Kidney epithelial cell (primary cell): ENCODE measurements at places on chromosomes 4 and X. TPM values are rescaled to one million over a fixed set of nuclear protein-coding genes. Genes with fewer than 3 reads are reported as not detected.

The ETDB gene
- total RNA-seq: not detected in 2 replicates

The CCKAR gene
- 0.04 TPM in 1 of 2 replicates, not detected in the other for total RNA-seq

DNA sequence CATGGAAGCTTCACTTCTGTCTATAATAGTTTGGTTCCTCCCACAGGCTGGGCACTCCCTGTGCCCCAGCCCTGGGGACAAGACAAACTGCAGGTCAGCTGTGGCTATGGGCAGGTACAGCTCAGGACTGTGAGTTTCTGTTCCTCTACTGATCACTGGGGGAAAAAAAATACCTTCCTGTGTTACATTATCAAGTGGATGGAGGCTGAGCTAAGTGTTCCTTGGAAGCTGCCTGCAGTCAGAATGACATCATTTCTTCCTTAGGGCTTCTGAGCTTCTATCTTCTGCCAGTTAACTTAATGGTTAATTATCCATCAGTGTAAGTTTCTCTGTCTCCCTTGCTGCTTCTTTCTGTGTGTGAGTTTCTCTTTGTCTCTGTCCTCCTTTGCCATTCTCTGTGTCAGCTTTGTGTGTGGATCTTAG, 4.6 kb downstream of the RAB33A start:
- DNase-seq: no peak

The ATP10D gene
- total RNA-seq: 11.3 and 13.9 TPM in 2 replicates

The HTATSF1 gene
- 50.7 and 52.5 TPM in 2 replicates for total RNA-seq

The CFI gene
- total RNA-seq: 3.0 and 4.2 TPM in 2 replicates

DNA sequence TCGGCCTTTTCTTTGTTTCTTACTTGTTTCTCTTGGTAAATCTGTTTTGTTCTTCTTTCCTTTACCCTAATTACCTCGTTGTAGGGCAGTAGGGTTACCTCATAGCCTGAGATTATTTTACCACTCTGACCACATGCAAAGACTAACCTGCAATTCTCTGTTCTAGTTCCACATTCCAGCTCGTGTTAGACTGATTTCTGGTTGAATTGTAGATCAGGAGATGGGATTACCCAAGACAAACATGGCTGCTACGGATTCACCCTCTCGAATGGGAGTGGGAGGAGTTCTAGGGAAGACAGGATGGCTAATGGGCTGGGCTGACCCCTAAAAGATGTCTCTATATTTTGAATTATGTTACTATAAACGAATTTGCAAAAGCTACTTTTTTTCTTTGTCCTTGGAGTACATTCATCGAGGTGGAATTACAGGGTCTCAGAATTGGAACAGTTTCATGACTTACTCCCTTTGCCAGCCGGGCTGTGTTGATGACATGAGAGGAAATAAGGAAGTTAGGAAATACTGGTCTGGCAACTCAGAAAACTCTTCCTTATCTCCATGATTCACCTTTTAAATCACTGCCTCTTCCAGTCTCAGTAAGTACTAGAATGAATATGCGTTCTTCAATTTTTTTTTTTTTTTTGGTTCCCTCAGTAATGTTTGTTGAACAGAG, 36.7 kb upstream of the FBXW7 start:
- no peak for DNase-seq

The TCEAL9 gene
- 99.1 and 154 TPM in 2 replicates for total RNA-seq

- no peak for DNase-seq
Measured at GRCh38 chr4:138572007-138572406, 329.9 kb upstream of the SLC7A11 start.

The CD99L2 gene
- 28.1 and 29.8 TPM in 2 replicates for total RNA-seq

DNA sequence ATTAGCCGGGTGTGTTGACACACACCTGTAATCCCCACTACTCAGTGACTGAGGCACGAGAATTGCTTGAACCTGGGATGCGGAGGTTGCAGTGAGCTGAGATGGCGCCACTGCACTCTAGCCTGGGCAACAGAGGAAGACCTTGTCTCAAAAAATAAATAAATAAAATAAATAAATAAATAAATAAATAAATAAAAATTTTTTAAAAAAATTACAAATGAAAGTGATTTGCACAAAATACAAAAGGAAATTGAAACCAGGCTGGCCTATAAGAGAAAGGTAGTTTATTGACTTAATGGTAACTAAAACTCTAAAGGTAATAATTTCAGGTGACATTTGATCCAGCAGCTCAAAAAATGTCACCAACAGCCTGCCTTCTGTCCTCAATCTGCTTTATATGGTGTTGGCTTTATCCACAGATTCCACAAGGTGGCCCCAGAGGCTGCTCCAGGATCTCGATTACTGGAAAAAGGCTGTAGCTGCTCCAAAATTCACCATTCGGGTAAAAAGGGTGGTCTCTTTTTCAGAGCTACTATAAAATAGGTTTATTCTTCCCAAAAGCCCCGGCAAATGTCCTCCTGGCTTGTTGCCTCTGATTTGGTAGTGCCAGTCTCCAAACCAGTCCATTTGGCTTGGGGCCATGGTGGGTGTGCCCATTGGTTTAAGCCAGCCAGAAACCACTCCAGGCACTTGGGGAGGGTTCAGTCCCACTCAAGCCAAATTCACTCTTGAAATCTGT, 61.4 kb upstream of the TRIM2 start:
- DNase-seq: no peak

- DNase-seq: no peak
Measured at GRCh38 chrX:84729809-84730208, 227.6 kb upstream of the HDX start.

DNA sequence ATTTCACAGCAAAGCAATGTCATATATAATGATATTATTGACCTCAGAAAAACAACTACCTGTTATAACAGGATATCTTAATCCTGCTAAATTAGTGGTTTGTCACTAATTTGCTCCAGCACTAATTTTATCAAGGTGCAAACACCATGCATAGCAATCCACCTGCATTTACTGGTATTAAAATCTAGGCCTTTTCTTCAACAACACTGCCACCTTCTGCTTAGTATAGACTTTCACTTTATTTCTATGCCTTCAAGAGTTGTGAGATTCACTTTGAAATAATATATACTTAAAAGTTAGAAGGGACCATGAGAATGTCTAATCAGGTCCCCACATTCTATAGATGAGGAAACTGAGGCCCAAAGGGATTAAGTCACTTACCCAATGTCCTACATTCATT, 82.1 kb upstream of the IQCM start:
- no peak for DNase-seq

GRCh38 chrX:132651421-132652086, 162.7 kb upstream of the MBNL3 start:
- no peak for DNase-seq

DNA sequence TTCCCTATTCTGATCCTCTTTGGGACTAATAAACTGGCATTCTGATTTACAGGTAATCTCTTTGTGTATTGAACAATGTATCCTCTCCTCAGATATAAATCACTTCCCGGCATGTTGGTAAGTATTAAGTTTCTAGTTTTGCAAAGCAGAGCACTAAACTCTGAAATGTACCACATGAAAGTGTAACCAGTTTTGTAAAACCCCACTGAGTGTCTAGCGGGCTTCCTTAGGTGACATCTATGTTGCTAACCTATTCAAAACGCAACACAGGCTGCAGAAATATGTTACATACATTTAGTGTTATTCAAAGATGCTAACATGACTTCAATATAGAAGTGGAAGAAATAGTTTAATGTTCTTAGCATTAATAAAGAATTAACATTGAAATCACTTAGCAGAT, 25.2 kb downstream of the DNAJB14 start:
- DNase-seq: no peak

The MAB21L2 gene
- total RNA-seq: not detected in 2 replicates

GRCh38 chrX:22164770-22165388, 107.8 kb upstream of the CBLL2 start:
- DNase-seq: no peak

The WNK3 gene
- total RNA-seq: 3.1 and 6.5 TPM in 2 replicates

The TMEM154 gene
- total RNA-seq: 18.2 and 20.8 TPM in 2 replicates

The CLDN22 gene
- not detected in 2 replicates for total RNA-seq

DNA sequence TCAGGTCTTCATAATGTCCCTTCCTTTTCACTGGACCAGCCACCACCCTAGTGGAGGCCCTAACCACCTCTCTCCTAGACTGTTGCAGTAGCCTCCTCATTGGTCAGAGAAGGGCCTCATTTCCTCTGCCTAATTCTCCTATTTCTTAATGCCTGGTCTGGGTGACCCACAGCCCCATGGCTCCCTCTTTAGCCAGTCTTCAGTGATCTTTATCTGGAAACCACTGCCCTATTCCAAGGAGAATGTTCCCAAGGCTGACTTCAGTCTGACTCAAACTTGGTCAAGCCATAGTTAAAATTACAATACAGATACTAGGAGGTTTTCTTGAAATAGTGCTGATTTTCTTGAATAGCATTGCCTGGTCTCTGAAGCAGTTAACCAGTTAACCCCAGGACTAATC, 53.6 kb upstream of the PRPS1 start:
- no peak for DNase-seq

GRCh38 chr4:69823048-69823447, 36.9 kb downstream of the SULT1E1 start:
- no peak for DNase-seq

- DNase-seq: no peak
Measured at GRCh38 chr4:145351162-145351561, 130.5 kb upstream of the SMAD1 start.

DNA sequence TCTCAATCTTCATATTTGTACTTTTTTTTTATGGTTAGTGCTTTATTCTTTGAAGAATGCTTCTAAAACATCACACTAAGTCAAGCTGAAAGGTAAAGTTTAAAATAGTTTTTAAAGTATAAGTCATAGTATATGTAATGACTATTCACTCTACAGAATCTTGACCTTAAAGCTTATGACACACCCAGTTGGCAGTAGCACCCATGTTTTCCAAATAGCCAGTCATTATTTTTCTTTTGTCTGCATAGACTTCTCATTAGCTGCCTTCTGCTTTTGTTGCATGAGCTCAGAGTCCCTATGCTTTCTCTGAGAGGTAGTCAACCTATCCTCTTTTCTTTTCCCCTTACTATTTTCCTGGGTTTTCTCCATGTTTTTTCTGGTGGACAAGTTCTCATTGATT, 231.5 kb downstream of the PCDH18 start:
- no peak for DNase-seq

DNA sequence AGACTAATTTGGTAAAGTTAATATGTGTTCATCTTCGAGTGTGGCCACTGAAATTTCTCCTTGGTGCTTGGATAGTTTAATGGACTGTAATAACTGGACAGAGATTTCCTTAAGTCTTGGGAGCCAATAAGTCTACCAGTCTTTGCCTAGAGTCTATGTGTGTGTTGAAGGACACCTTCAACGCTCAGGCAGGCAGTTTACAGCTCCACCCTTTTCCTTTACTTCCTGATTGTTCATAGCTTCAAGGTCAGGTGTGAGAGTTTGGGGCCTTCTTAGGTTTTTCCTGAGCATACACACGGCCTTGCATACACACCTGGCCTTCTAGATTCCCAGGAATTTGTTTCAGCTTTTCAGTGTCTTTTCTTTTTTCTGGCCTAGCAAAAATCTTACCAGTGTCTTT, 355.3 kb upstream of the AMOT start:
- no peak for DNase-seq

DNA sequence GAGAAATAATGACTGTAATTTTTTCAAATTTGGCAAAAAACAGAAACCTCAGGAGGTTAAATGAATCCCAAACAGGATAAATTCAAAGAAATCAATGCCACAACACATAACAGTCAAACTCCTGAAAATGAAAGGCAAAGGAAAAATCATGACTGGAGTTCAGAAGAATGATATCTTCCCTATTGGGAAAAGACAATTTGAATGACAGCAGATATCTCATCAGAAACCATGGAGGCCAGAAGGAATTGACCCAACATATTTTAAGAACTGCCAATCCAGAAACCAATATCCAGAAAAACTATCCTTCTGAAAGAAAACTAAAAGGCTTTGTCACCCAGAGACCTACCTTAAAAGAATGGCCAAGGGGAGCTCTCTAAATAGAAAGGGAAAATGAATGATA, 40.1 kb upstream of the MAMLD1 start:
- no peak for DNase-seq

DNA sequence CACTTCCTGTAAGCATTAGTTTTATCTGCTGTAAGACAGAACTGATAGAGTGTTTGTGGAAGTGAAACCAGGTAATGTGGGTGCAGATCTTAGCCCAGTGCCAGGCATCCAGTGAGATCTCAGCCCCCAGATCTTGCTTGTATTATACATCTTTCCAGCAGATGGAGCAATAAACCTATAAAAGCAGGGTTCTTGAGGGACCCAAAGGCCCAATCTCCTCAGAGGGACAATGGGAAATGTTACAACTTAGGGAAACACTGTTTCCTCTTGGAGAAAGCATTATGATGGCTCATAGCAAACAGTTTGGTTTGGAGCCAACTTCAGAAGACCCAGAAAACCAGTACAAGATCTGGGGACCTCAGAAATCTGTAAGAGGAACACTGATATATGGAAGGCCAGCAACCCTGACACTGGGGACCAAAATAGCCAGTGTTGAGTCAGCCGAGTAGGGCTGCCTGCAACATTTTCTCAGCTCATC, 206.3 kb downstream of the SLC7A11 start:
- DNase-seq: no peak

DNA sequence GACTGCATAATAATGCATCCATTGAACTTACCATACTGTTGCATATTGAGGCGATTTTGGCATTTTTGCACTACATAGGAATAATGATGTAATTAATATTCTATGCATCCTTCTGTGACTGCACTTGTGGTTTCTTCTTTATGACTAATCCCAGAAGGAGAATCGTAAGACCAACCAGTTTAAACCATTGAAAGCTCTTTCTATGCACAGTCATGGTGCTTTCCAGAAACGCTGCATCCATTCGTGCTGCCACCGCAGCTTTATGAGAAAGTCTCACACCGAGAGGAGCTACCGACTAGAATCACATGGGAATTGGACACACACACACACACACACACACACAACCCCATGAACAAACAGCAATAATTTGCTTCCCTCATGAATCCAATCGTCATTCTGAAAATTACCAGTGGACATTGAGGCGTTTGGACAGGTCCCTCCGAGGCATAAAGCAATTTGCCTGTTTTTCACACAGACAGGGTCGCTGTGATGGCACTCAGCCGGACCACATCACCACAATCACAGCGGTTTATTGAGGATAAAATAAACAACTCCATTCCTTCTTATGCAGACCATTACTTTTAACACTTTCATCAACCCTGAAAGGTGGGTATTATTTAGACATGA, 64.2 kb downstream of the PACRGL start:
- no peak for DNase-seq

- DNase-seq: no peak
Measured at GRCh38 chrX:21723084-21723483, 34.8 kb downstream of the SMPX start.
